ENCODE measurements at places on chromosomes 6 and 20.
A peak's percentile ranks its signal among the peaks of the same experiment; 100 is the strongest.

DNA sequence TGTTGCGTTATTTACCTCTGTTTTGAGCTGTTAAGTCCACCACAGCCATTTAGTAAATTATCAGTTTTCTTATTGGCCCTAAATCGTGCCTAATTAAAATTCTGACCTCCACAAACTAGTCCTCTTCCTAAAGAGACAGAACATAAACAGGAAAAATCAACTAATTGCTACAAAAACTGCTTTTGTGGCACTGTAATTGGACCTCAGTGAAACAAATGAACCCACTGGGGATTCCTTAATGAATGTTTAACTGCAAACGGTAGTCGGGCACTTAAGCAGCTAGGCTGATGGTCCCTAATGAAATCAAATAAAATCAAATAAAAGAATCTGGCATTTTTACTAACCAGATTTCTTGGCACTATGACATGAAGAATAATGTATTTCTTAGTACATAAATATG is 513.4 kb upstream of the SLC35B3 start:
- DNase-seq = no peak

DNA sequence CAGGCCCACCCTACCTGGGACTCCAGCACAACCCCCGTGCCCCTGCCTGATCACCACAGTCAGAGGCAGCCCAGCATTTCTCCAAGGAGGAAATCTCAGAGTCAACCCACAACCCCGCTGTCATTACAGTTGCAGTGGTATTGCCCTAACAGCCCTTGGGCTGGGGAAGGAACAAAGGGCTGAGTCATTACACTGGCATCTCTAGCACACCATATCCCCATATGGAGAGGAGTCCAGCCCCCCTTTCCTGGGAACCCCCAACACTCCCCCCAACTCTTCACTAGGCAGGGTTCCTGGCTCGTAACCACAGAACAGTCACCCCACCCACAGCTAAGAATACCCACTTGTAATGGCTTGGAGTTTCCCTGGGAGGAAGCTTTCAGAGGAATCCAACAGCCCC is 149.4 kb upstream of the OGFRL1 start:
- no peak for DNase-seq

- DNase-seq = no peak
These were observed 130.1 kb upstream of the MTHFD1L start for GRCh38 chr6:150735341-150735851.

DNA sequence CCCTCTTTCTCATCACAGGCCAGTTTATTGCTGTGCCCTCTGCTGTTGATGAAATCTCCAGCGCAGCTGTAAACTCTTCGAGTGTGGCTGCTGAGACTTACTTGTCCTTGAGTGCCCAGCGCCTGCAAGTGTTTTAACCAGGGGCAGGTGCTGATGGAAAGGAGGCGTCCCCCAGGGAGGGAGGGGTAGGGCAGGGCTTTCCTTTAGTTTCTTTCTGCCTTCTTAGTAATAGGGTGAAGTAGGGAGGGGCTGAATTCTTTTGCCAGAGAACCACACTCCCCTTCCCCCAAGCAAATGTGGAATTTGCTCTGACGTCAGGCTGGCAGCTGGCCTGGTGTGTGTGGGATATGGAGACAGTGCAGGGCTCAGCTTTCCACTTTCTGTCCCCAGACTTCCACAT is 61.2 kb downstream of the IGF2R start:
- no peak for DNase-seq

DNA sequence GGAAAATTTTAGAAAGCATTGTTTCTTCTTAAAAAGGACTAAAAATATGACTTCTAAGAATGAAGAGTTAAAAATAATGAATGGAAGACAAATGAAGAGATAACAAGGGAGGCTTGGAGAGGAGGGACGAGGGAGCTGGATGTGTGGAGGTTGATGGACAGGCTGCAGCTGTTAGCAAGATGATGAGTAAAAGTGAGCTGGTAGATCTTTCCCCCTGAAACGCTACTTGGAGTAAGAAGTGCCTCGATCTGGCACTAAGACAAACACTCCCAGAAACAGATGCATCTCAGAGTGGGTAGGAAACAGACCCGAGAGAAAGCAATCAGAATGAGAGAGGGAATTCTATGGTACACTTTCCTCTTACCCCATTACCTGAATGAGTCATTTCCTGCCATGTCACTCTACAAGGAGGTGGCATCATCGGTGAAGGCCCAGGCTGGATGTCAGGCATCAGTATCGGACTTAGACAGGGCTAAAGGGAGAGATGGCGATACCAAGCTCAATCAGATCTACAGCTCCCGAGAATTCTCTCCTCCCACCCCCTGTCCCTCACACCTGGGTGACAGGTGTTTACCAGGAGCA is 154.1 kb upstream of the BMP2 start:
- no peak for DNase-seq

GRCh38 chr6:45714741-45715507 is 300.7 kb downstream of the CLIC5 start:
- DNase-seq = peak; percentile 73

DNA sequence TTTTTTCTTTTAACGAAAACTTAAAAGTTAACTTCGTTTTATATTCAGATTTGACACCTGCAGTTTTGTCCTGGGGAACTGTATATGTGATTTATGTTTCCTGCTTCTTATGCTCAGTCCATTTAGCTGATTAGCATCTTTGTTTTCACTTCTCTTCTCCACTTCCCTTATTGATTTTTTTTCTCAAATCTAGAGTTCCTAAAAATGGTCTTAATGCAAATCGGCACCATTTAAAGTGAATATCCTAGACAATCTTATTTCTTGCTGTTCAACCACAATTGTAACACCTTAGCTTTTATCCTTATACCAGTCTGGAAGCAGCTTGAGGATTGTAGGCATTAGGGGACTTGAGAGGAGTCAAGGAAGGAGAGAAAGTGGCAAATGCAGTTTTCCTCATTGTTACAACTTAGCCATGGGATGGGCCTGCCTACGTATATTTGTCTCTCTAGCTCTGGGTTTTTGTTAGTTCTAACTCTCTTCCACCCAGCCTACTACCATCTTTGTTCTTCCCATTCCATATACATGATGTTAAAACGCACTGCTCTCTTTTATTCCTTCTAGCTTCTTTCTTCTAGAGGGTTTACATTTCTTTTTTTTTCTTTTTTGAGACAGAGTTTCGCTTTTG is 8.5 kb downstream of the QRSL1 start:
- no peak for DNase-seq
